ENCODE measurements at places on chromosomes 1 and 21.
A peak's percentile ranks its signal among the peaks of the same experiment; 100 is the strongest.

GRCh38 chr1:29640428-29640785 lies 404.1 kb downstream of the PTPRU start:
- no peak for DNase-seq

DNA sequence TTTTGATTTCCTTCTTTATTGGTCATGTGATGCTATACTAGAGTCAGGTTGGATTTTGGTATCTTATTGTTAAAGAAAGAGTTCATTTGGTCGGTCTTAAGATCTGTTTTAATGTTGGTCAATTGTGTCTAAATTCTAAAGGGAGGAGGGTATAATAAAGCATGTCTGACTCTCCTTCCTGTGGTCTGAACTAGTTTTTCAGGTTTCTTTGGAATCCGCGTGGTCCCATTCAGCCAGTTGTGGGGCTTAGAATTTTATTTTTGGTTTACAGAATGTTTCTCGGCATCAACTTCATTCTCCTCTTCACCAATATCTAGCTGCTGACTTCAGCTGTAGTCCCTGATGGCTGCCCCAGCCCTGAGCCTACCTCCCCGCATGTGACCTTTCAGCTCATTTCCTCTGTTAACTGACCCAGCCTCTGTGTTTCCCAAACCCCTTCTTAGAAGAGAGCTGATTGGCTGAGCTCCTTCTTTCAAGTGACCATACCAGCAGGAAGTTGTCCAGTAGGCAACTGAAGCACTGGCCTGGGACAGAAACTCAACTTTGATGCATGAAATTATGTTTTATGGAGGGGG lies 8.7 kb upstream of the MYOC start:
- no peak for DNase-seq

DNA sequence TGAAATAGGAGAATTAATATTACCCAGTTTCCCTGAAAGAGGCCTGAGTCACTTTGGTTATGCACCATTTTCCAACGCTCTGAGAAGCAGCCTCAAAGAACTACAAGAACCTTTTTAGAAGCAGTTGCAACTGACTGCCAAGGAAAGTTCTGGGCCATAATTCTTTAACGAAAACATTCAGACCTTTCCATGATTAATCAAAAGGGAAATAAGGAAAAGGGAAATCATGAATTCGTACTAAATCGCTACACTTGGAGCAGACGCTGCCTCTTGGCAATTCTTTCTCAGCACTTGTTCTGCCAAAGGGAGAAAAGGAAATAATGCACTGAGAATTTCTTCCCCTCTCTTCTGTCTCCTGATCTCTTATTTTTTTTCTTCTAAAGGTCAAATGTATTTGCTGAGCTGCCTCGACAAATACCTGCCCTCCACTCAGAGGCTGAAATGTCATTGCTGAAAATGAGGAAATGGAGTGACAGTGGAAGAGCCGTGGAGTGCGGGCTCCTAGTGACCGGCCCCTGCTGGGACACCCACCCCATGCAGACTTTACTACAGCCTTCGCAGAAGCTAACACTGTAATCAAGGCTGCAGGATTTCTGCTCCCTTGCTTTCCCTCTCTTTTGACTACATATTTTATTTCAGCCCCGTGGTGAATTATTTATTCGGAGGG lies 67.9 kb upstream of the GALNT2 start:
- no peak for DNase-seq

- DNase-seq, result no peak
Observed at GRCh38 chr1:11098931-11099309, 749 bp downstream of the EXOSC10 start.

DNA sequence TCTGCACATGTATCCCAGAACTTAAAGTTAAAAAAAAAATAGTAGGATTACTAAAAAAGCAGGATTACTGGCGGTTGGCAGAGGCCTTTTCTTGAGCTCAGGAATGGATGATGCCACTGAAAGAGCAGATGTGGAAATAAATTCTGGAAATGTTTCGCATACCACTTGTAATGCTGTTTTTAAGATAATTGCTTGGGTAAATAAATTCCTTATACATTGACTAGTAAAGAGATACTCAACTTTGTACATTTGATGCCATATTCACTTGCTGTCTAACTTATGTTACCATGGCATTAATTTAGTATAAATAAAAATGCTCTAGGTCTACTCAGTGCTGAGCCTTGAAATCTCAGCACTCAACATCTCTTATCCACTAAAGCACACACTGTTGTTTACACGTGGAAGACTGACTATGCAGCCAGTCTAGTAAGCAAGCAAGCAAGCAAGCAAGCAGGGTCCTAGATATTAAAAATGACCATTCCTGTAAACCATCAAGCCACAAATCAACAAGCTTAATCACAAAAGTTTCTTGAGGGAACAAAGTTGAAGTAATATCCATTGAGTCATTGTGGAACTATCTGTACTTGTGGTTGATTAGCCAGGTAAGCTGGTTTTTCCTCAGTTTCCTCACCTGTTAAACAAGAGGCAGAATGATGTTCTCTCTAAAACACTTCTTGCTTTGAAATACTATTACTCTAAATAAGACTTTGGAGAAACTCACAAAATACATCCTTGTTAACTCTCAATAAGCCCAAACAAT lies 1.7 kb upstream of the RASAL2 start:
- DNase-seq, result no peak

DNA sequence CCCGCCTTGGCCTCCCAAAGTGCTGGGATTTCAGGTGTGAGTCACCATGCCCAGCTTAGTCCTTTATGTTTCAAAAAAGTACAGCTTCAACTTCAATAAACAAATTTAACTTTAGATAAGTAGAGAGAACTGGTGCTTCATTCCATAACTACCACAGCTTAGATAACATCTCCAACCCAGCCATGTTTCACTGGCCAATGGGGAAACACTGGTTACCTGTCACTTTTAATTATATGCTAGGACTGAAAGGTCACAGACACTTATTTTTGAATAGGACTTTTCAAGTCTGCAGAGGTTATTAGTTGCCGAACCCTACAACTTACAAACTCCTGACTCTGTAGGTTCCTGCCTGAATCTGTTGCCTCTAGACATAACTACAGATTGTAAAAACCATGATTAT lies 56.5 kb upstream of the ST6GALNAC3 start:
- no peak for DNase-seq

DNA sequence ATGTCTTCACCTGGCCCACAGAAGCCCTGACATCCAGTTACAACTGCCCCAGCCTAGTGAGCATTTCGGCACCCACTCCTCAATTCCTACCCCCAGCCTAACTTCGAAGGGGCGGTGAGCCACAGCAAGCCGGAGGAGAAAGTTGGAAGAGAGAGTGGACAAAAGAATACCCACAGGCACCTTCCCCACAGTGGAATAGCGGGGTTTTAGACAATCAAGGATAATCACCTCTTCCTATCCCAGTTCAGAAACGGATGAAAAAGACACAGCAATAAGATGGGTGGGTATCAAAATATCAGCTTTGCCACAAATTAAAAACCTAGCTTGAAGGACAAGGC lies 1.3 kb upstream of the LSS start:
- no peak for DNase-seq

GRCh38 chr1:98420376-98421084 lies 241.0 kb upstream of the SNX7 start:
- no peak for DNase-seq

DNA sequence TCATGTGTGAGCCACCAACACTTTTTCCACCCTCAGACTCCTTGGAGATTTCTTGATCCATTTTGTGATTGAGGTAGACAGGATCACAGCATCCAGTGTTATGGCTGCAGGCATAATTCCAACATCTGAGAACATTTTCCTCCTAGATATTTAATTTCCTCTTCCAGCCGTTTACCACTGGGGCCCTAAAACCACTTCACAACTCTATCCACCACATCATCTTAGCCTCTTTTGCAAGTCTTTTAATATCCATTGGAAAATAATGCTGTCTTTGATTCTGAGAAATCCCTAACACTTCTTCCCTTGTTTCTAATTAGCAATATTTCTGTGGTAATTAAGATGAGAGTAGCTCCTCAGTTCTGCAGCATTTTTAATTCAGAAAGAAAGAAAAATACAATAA lies 190.1 kb downstream of the TNR start:
- no peak for DNase-seq

DNA sequence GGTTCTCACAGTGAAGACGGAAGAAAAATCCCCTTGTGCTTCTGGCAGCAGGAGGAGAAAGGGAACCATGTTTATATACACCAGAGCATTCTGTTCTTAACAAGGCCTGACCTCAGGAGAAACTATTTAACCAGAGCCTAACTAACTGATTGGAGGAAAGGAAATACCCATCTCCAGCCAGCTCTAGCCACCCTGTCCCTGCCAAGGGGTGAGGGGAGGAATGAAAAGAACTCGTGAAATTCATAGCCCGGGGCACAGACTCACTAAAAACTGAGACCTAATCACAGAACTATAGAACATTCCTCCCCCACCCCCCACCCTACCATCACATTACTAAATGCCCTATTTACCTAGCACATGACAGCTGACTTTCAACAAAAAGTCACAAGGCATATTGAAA lies 65.0 kb downstream of the KCNH1 start:
- no peak for DNase-seq

DNA sequence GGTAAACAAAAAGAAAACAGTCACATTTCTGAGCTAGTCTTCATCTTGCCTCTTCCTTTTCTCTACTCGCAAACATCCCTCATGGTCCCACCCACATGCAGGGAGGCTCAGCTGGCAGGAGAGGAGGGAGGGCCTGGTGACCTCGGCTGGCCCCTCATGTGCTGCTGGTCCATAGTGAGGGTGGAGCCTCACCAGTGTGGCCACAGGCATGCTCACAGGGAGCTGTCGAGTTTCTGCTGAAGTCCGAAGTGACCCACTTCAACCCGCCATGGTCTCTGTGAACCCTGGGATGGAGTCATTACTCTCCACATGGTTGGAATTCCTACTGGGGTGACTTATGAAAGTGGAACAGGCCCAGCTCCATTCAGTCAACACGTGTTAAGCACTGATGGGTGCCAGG lies 253.4 kb downstream of the RHOU start:
- DNase-seq, result peak; percentile 10

GRCh38 chr1:44707959-44708831 lies 22.8 kb downstream of the RNU5D-1 start:
- no peak for DNase-seq

DNA sequence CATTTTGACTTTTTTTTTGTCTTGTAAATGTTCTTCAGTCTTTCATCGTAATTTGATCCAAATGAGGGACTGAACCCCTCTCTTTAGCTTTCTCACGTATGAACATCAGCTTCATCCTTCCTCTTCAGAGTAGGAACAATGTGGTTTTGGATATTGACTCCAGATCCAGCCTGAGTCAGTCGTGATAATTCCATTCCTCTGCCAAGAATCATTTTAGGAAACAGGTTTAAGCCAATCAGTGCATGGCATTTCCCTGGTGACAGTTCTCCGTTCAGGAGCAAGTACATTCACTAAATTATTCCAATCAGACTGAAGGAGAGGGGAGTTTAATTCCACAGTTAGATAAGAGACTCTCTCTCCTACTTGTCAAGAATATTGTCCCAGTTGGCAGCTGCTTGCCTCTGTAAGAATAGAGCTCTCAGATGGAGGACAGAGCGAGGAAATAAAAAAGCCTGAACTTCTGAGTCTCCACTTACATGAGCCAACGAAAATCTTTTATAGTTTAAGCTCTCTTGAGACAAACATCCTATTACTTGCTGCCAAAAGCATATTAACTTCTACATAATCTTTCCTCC lies 18.6 kb downstream of the RHOU start:
- no peak for DNase-seq

GRCh38 chr1:11563560-11564069 lies 84.7 kb downstream of the DISP3 start:
- no peak for DNase-seq

- no peak for DNase-seq
Observed at GRCh38 chr1:8002329-8002910, 23.7 kb downstream of the ERRFI1 start.

DNA sequence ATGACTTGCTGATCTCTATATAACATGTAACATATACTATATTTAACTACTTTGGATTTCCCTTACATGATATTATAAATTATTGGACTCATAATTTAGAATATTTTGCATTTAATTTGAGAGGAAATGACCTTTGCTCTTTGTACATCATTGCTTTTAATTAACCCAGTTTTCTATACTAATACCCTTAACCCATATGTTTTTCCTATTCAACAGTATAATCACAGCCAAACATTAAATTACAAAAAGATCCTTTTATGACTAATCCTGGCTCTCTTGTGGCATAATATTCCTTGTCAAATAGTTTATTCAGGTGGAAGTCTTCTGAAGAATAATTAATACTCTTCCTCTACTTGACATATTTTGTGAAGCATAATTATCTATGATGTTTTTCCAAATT lies 56.0 kb upstream of the GPR52 start:
- DNase-seq, result no peak

DNA sequence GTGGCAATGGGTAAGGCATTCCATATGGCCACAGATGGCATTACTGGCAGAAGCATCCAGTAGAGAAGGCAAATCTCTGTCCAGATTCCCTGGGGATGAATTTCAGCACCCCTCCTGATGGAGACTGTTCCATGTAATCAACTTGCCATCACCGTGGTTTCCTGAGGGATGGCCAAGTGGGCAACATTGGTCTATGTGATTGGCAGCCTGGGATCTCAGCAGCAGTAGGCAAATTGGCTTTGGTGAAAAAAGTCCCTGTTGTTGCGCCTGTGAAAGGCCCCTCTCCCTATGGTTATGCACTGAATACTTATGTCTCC lies 19.3 kb downstream of the DMRTB1 start:
- DNase-seq, result no peak

DNA sequence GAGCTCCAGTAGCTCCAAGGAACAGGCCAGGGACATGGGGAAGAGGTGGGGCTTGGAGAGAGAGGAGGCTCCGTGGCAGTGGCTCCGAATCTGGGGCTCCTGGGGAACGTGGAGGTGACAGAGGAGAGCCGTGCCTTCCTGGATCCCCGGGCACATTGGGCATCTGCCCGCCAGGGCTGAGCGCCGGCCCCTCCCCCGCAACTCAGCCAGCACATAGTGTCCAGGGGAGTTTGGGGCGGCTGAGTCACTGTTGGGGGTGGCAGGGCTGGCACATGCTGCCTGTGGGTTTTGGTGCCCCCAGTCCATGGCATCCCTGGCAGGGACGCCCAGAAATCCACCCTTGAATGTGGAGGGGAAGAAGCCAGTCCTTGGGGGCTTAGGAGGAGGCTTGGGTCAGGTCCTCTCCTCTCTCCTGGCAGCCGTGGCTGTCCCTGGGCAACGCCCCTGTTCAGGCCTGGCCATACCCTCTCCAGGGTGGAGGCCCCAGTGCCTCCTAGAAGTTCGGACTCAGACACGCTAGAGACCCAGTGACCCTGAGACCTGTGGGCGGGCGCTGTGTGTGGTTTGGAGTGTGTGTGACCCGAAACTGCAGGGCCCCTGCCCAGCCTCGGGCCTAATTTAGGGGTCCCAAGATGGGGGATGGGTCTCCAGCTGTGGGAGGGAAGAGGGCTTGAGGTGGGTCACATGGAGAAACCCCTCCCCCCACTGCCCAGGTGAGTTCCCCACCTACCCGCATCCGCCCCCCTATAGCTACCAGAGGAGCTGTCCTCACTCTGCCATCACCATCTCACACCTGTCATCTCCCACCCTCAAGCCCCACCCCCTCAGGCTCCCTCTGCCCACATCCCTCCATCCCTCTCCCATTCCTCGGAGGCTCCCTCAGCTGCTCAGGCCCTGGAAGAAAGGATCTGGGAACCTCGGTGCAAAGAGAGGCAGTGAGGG lies 1.6 kb downstream of the HSPB7 start:
- no peak for DNase-seq
